Activated CD8-positive, alpha-beta T cell treated with anti-CD3 and anti-CD28 coated beads, Interleukin-2, amount 10 ng/mL, durations not matched to agents 7 days and 5 days (primary cell): ENCODE measurements at places on chromosomes 13 and 19. TPM values are rescaled to one million over a fixed set of nuclear protein-coding genes. Genes with fewer than 3 reads are reported as not detected.

The DACH1 gene
- not detected for total RNA-seq

The IL4I1 gene
- 1.6 TPM for total RNA-seq

The MARK4 gene
- 18.5 TPM for total RNA-seq

The TMEM238 gene
- total RNA-seq = 23.6 TPM

The BEST2 gene
- total RNA-seq = not detected

The BRSK1 gene
- 7.3 TPM for total RNA-seq

The SULT2A1 gene
- not detected for total RNA-seq

The NOTCH3 gene
- total RNA-seq = not detected

The PSG1 gene
- not detected for total RNA-seq

The RNF225 gene
- total RNA-seq = 0.84 TPM

The JAK3 gene
- 127 TPM for total RNA-seq

The VSTM2B gene
- not detected for total RNA-seq

The GJA3 gene
- 0.16 TPM for total RNA-seq

The EPS8L1 gene
- 4.9 TPM for total RNA-seq

The KLK15 gene
- not detected for total RNA-seq

The TNFRSF19 gene
- not detected for total RNA-seq

The LYPD4 gene
- not detected for total RNA-seq

The SCN1B gene
- 0.37 TPM for total RNA-seq

The UBE2S gene
- 333 TPM for total RNA-seq

The ZNF568 gene
- total RNA-seq = 7.0 TPM

The FGF21 gene
- not detected for total RNA-seq

The ZNF44 gene
- total RNA-seq = 9.8 TPM

The SBK2 gene
- total RNA-seq = not detected

The ATF5 gene
- 9.3 TPM for total RNA-seq

The ZNF844 gene
- 2.4 TPM for total RNA-seq

The FXYD5 gene
- 338 TPM for total RNA-seq

The IGFL2 gene
- total RNA-seq = not detected

The TEX29 gene
- total RNA-seq = not detected

The ZNF729 gene
- not detected for total RNA-seq

The LRG1 gene
- not detected for total RNA-seq

The C1QTNF9B gene
- total RNA-seq = not detected

The PALM3 gene
- total RNA-seq = not detected

The PDX1 gene
- total RNA-seq = not detected

The IL11 gene
- 0.26 TPM for total RNA-seq

The KLK11 gene
- total RNA-seq = not detected

The AMER2 gene
- not detected for total RNA-seq

The VSIG10L gene
- total RNA-seq = 1.8 TPM

The ERFL gene
- 1.1 TPM for total RNA-seq

The ATP1A3 gene
- 3.3 TPM for total RNA-seq

The CD209 gene
- not detected for total RNA-seq

The SELENOV gene
- total RNA-seq = not detected

The ZNF460 gene
- total RNA-seq = 43.9 TPM

The LYPD3 gene
- 1.1 TPM for total RNA-seq

The LMTK3 gene
- total RNA-seq = 3.7 TPM

The SMIM24 gene
- total RNA-seq = 3.5 TPM

The DACT3 gene
- total RNA-seq = 0.42 TPM

The HSH2D gene
- total RNA-seq = 83.6 TPM
